ENCODE measurements at places on chromosomes 4 and X.

DNA sequence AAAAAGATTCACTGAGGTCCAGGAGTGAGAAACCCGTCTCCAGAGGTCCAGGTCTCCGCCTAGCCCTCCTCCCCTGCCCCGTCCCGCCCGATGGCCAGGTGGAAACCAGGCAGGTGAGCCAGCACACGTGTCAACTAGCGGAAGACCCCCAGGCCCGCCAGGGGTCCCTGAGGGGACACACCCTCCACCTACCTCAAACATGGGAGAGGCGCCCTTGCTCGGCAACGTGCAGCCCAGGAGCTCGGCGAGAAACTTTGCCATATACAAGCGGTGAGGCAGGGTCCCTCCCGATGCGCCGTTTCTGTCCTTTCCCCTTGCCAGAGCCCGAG is 330.0 kb downstream of the HNRNPD start:
- DNase-seq: no peak

- no peak for DNase-seq
These were observed 134.0 kb downstream of the COL4A6 start for GRCh38 chrX:108304210-108304609.

DNA sequence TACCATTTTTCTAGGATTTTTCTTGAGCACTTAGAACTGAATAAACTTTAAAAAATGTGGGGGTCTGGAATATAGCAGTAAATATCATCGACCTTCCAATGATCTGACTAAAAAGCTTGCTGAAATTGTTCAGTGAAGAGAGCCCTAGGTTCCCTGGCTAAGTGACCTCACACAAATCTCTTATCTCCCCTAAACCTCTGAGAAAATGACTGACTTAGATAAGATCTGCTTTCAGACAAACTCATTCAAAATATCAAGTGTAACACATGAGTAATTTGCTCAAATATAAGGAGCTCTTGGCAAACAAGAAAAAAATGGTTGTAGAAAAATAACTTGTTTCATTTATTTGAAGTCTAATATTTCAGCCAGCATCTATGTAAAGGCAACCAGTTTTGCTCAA is 441.7 kb upstream of the SLIT2 start:
- DNase-seq: no peak

DNA sequence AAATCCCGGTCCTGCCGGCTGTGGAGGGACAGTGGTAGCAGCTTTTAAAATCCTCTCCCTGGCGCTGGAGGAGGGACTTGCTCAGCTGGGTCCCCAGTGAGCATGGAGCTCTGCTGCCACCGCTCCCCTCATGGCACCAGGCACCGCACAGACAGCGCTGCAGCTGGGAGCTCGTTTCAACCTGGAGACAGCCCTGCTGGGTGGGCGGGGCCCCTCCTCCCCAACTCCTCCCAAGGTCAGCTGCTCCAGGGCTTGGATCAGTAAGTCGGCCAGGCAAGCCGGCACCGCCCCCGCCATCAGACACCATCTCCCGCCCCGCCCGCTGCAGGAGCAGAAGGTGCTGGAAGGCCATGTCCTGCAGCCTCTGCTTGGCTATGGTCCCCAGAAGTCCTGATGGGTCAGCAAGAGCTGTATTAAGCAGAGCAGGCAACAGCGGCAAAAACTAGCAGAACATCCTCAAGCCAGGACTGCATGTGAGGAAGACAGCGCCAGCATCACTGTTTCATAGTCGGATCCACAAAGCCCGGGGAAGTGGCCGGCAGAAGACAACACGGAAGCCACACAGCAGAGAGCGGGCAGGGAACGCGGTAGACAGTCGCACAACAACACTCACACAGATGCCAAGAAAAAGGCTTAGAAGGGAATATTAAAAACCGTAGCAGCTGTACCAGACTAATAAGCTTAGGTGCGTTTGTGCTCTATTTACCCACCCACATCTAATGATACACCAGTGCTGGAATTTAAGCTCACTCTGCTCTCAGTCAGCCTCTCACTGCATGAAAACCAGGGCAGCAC is 16.2 kb downstream of the ZFYVE28 start:
- no peak for DNase-seq

DNA sequence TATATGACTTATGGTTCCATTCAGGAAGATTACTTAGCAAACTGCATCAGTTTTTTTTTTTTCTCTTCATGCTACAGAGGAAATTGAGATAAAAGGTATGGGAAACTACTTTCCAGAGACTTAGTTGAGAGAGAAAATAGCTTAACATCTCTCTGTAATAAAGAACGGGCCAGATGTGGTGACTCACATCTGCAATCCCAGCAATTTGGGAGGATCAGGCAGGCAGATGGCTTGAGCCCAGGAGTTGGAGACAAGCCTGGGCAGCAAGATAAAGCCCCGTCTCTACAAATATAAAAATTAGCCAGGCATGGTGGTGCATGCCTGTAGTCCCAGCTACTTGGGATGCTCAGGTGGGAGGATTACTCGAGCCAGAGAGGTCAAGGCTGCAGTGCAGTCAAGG is 271.2 kb upstream of the TENM3 start:
- no peak for DNase-seq

DNA sequence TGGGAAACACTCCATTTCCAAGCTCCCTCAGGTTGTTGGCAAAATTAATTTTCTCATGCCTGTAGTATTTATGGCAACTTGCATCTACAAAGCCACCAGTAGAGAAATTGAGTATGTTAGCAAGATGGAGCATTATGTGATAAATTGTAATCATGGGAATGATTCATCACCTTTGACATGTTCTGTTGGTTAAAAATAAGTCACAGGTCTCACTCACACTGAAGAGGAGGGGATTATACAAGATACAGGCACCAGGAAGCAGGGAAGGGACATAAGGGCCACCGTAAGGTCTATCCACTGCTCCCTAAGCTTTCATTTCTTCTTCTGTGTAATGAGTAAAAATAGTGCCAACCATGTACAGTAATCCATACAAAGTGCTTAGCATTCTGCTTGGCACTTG is 313.0 kb downstream of the GBA3 start:
- no peak for DNase-seq

- no peak for DNase-seq
These were observed 42.0 kb upstream of the PROM1 start for GRCh38 chr4:16125571-16126445.

DNA sequence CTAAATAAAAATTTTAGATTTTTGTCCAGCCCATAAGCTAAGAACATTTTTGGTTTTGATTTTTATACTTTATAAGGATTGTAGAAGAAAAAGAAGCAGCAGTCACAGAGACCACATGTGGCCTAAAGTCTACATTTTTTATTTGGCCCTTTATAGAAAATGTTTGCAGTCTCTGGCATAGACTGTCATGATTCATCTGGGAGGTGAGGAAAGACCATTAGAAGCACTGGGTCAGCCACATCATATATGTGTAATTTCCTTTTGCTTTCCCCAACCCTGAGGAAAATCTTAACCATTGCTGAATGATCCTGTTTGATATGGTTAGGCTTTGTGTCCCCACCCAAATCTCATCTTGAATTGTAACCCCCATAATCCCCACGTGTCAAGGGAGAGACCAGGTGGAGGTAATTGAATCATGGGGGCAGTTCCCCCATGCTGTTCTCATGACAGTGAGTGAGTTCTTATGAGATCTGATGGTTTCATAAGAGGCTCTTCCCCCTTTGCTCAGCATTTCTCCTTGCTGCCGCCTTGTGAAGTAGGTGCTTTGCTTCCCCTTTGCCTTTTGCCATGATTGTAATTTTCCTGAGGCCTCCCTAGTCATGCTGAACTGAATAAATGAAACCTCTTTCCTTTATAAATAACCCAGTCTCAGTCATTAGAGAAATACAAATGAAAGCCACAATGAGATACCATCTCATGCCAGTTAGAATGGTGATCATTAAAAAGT is 12.1 kb upstream of the COPS4 start:
- no peak for DNase-seq

GRCh38 chr4:89258506-89258905 is 49.1 kb downstream of the GPRIN3 start:
- no peak for DNase-seq

- DNase-seq: no peak
These were observed 954.4 kb downstream of the FAT4 start for GRCh38 chr4:126269106-126269505.

DNA sequence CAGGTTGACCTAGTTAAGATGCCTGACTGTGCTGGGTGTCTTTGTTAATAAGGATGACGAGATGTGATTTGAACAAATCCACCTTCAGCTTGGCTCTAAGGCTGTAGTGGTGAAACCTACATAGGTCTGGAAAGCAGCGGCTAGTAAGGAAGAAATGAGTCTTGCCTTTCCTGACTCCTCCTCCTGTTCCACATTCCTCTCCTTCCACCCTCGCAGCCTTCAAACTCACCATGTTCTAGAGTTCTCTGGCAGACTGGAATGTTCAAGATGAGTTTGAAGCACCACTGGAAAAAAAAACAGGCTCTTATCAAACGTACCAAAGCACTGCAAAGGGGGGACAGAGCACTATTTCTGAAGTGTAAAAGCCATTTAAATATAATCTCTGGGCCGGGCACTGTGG is 395.4 kb downstream of the BMPR1B start:
- no peak for DNase-seq

- DNase-seq: no peak
These were observed 288.1 kb upstream of the PCDH10 start for GRCh38 chr4:132860976-132861375.

DNA sequence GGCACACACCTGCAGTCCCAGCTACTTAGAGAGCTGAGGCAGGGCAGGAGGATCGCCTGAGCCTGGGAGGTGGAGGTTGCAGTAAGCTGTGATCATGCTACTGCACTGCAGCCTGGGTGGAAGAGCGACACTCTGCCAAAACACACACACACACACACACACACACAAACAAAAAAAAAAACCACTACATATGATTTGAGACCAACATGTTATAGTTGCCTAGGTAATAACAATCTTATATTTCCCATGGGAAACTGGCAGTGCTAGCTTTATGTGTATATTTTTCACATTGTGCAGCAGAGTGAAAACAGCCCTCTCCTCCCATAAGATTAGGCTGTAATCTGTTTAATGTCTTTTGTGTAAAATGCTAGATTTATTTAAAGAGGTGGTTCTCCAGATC is 3.1 kb upstream of the FAM241A start:
- DNase-seq: no peak

GRCh38 chr4:67928546-67928945 is 34.7 kb downstream of the TMPRSS11A start:
- DNase-seq: no peak

DNA sequence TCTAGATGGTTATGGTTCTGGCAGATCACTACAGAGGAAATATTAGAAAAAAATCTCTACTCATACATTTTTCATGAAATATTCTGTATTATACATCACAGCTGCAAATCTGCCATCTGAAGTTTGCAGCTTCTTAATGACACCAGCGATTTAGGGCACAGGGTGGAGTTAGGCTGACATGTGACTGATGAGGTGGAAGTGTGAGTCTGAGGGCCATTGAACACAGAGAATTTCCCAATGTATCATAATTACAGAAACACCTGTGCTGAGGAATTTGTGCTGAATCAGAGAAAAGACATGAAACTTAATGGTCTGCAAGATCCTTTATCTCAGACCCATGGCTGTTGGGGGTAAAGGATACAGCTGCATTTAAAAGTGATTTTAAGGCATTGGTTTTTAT is 2025.6 kb upstream of the AGA start:
- DNase-seq: no peak

DNA sequence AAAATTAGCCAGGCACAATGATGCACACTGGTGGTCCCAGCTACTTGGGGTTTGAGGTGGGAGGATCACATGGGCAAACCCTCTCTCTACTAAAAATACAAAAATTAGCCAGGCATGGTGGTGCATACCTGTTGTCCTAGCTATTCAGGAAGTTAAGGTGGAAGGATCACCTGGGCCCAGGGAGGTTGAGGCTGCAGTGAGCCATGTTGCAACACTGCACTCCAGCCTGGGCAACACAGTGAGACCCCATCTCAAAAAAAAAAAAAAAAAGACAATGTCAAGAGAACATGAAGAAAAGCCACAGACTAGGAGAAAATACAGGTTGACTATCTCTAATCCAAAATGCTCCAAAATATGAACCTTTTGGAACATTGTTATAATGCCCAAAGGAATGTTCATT is 153.8 kb downstream of the NEK1 start:
- no peak for DNase-seq

- DNase-seq: no peak
These were observed 27.4 kb upstream of the CLDN24 start for GRCh38 chr4:183349673-183350072.

DNA sequence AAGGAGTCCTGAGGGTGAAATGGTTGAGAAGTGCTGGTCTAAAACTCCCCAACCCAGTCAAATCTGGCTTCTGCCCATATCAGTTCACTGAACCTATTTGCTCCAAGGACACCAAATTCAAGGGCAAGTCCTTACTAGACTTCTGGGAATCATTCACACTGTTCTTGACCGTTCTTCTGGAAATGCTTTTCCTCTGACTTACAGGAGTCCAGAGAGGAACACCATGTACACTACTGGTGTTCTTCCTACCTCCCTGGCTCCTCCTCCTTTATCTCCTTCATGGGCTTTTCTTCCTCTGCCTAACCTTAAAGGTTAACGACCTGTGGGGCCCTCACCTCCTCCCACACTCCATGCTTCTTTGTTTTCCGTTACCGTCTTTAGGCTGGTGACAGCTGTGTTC is 281.3 kb downstream of the FRMPD4 start:
- DNase-seq: no peak

GRCh38 chr4:4831825-4832224 is 27.6 kb upstream of the MSX1 start:
- DNase-seq: no peak

DNA sequence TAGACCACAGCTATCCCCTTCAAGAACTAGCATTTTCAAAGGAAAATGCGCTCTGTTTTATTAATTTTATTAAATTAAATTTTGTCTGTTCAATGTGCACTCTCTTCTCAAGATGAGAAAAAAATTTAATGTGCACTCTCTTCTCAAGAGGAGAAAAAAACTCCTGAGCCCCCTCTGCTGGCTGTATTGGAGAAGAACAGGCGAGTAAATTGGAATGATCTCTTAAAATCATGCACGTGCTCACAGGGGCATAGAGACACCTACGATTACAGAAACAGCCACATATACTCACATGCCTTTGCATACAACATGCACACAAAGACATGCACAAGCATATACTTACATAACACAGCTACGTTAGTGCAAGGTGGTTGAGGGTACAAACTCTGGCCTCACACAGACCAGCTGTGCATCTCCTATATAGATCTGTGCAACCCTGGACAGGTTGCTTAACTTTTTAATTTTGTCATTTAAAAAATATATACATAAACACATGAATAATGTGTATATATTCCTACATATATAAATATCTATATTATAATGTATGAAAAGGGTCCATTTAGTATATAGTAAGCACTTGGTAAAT is 176.2 kb upstream of the CXorf66 start:
- DNase-seq: no peak

All from activated CD8-positive, alpha-beta memory T cell treated with anti-CD3 and anti-CD28 coated beads for 1 hour (primary cell).